ENCODE measurements at places on chromosomes 13 and 19. TPM values are rescaled to one million over a fixed set of nuclear protein-coding genes. Genes with fewer than 3 reads are reported as not detected.

The ZNF667 gene
- 3.3 TPM for total RNA-seq

The PGLYRP1 gene
- total RNA-seq, result not detected

The PLVAP gene
- 49.1 TPM for total RNA-seq

The NCR1 gene
- not detected for total RNA-seq

The QPCTL gene
- 3.4 TPM for total RNA-seq

The MISP3 gene
- total RNA-seq, result 6.4 TPM

The ARHGAP33 gene
- total RNA-seq, result 8.3 TPM

The FXYD5 gene
- total RNA-seq, result 34.1 TPM

The ZNF562 gene
- 12.2 TPM for total RNA-seq

The KLK6 gene
- not detected for total RNA-seq

The UHRF1 gene
- 1.1 TPM for total RNA-seq

The UBAC2 gene
- 28.5 TPM for total RNA-seq

GRCh38 chr19:18230941-18231734, 4.9 kb upstream of the PDE4C start:
- DNase-seq, result no peak

DNA sequence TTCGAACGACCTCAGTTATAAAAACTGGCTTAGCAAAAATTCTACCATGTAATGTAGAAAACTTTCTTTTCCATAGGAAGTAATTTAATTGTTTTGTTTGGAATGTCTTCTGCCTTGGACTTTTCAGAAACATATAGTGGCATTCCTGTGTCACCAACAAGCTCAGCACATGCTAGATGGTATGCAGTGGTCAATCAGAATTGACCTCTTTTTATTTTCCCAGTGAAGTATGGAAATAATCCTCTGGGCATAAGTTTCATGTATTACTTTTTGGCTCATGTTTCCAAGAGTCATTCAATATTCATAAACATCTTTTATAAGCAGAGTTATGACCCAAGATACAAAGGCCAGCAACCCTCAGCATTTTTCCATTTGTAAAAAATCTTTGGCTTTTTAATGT, 33.6 kb downstream of the NALCN start:
- no peak for DNase-seq

- DNase-seq, result no peak
Measured at GRCh38 chr13:44801990-44802389, 187.3 kb downstream of the NUFIP1 start.

DNA sequence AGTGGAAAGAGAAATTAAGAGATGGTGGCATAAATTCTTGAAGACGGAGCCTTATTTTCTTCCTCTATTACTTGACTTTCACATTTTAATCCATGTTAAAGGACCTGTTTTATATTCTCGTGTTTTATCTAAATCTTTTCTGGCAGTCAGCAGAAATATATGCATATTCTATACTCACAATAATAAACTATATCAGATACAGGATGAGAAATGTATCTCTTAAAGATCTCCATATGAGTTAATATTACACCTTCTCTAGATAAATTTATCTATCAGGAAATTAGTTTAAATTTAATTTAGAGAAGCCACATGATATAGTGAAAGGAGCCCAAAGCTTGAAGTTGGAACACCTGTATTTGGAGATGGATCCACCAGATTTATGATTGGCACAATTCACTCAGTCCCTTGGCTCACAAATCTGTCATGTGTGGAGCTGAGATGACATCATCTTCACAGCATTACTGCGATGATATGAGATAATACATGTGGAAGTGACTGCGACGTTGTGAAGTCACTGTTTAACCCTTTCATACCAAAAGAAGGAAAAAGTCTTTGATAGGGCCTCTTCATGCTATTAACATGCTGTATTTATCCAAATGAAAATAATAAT, 216.4 kb downstream of the FGF14 start:
- no peak for DNase-seq

- no peak for DNase-seq
Measured at GRCh38 chr13:40613914-40614313, 52.5 kb downstream of the FOXO1 start.

DNA sequence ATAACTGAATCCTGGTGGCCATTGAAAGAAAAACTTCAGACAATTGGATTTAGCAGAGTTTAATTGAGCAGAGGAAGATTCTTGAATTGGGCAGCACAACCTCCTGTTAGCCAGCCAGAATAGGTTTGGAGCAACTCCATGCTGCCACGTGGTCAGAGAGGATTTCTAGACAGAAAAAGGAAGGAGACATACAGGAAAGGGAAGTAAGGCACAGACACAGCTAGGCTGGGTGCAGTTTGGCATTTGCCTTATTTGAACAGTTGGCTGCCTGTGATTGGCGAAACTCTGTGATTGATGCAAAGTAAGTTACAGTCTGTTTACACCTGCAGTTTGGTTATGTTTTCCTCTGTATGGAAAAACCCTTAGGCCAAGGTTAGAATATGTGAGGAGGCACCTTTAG, 85.8 kb upstream of the SPATA13 start:
- DNase-seq, result no peak

DNA sequence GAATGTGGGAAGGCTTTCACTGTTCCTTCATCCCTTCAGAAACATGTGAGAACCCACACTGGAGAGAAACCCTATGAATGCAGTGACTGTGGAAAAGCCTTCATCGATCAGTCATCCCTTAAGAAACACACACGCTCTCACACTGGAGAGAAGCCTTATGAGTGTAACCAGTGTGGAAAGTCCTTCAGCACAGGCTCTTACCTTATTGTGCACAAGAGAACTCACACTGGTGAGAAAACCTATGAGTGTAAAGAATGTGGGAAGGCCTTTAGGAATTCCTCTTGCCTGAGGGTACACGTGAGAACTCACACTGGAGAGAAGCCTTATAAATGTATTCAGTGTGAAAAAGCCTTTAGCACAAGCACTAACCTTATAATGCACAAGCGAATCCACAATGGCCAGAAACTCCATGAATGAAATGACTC, 18.6 kb downstream of the ZNF177 start:
- no peak for DNase-seq

GRCh38 chr13:38686577-38687245, at the start of gene FREM2:
Gene FREM2 (plus strand): TSS chr13:38687077. CDS start chr13:38687345, 268 bp downstream.
- peak; percentile 77 for DNase-seq

DNA sequence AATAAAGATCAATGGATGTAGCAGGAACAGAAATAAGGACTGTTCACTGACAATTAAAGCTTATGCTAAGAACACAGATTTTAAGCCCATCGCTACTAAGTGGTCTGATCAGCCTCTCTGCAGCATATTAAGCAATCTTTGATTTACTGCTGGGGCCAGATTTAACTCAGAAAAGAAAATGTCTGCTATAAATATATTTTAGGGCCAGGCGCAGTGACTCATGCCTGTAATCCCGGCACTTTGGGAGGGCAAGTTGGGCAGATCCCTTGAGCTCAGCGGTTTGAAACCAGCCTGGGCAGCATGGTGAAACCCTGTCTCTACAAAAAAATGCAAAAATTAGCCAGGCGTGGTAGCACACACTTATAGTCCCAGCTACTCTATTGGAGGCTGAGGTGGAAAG, 43.0 kb downstream of the METTL21C start:
- DNase-seq, result no peak

DNA sequence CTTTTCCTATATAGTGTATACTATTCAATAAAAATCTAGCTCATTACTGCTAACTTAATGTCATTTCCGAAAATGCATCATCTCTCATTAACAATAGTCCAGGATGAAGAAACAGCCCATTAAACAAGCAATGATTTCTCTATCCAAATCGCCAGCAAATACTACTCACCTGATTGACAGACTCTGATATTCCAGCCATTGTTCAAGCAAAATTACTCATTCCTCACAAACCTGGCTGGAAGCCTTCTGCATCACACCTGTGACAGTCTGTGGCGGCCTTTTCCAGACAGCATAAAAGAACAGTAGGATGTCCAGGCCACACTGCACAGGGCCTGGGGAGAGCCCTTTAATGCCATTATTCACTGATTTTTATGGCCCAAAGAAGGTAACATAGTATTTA, 115.9 kb downstream of the ABCC4 start:
- no peak for DNase-seq

DNA sequence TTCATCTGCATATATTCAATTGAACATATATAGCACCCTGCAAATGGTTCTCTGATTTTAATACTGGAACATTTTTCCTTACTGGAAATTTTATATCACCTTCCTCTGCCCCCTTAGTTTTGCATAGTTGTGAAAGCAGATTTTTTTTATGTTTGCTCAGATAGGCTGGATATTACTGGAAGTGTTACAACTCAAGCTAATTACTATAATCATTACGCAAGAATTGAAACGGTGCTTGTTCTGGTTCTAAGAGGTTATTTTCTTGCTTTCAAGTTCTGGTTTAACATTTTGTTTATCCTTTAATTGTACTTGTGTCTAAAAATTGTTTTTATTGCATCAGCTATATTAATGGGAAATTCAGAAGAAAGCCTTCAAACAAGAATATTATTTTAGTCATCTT, 95.6 kb upstream of the MYO16 start:
- DNase-seq, result no peak

DNA sequence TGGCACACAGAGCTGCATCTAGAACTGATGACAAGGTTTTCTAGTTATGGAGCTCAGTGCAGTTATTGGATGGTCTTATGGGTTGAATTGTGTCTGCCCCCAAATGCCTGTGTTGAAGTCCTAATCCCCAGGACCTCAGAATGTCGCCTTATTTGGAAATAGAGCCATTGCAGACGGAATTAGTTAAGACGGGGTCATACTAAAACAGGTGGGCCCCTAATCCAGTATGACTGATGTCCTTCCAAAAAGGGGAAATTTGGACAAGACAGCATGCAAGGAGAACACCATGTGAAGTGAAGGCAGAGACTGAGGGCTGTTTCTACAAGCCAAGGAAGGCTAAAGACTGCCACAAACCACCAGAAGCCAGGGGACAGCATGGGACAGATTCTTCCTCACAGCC, 148.7 kb downstream of the KCTD12 start:
- no peak for DNase-seq

DNA sequence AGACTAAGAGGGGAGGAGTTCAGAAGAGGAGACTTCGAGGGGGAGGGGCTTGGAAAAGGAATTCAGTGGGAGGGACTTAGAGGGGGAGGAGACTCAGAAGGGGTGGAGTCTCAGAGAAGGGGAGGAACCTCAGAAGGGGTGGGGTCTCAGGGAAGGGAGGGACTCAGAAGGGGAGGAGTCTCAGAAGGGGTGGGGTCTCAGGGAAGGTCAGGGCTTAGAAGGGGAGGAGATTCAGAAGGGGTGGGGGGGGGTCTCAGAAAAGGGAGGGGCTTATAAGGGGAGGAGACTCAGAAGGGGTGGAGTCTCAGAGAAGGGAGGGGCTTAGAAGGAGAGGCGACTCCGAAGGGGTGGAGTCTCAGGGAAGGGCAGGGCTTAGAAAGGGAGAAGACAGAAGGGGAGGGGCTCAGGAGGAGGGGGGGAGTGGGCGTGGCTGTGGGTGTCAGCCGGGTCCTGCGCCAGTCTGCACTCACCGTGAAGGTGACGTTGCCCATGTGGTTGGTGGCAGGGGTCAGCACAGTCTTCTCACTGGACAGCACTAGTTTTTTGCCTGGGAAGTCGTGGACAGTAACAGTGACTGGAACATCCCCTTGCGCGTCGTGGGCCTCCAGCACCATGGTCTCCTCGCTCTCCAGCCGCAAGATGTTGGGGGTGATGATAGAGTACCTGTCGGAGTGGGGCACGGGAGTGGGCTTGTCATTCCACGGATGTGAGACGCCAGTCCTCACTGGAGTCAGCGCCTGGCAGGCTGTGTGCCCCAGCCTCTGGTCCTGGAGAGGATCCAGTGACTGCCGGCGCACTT, 1.5 kb downstream of the C3 start:
- no peak for DNase-seq

GRCh38 chr19:44807652-44808462, 1.0 kb upstream of the BCAM start:
- peak; percentile 72 for DNase-seq

DNA sequence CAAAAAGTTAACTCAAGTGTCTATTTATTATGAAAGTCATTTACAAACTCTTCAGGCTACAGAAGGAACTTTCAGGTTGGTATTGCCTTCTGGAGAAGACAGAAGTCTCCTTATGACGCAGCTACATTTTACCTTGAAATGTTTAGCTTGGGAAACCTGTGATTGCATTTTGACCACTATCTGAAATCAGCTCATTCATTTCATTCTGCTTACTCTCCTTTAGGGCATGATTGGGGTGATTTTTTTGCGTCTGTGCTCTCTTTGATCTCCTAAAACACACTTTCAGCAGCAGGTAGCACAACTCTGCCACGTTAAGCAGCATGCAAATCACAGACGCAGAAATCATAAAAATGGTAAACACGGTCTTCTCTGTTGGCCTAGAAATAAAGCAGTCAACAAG, 9.6 kb downstream of the GJB6 start:
- DNase-seq, result no peak

DNA sequence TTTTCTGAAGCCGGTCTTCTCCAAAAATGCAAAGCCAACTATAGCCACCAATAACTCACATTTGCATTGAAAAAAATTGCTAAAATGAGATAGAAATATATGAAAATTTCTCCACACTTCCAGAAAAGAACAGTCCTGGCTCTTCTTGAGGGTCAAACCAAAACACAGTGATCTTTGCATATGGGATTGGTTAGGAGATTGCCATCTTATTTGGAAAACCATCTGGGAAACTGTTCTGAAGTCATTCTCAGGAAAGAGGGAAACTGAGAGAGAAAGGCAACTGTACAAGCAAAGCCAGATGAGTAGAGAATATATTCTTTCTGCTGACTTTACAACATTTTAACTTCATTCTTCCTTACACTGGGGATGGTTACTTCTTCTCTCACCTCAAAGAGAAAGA, 54.6 kb downstream of the HSPH1 start:
- DNase-seq, result no peak

DNA sequence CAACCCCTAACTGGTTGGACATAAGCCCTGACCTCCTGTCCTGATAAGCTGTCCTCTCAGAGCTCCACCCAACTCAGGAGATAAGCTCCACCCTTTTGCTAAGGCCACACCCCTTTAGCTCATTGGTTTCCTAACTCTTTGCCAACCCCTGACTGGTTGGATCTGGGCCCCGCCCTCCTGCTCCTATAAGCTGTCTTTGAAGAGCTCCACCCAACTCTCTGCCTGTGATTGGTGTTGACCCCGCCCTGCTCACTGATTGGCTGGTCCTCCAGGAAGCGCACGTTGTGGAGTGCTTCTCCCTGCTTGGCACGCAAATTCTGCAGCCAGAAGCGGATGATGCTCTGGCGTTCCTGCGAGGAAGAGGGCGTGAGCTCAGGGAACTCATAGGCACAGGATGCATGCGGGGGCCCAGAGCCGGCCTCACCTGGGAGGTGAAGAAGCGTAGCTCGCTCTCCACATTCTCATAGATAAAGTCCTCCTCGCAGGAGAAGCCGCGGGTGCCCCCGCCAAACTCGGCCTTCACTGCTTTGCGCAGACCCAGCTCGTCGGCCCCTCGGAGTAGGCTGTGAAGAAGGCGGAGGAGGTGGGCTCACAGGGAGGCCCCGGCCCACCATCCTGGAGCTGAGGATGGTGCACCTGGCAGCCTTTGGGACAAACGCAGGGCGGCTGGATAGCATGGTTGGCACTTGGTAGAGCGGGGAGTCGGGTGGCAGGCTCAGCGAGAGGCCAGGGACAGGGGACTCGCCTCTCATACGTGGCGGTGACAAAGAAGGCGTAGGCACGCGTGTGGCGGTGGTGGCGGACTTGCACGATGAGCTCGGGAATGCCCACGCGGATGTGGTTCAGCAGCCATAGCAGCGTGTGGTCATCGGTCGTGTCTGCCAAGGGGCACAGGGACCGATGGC, 1.7 kb downstream of the ANO8 start:
- DNase-seq, result no peak
